Activated T-cell treated with anti-CD3 and anti-CD28 coated beads, Interleukin-2, amount 50 U/mL, for 24 hours (primary cell): ENCODE measurements at places on chromosomes 1 and 21.

- H3K27ac ChIP-seq, result peak overlapping the region; percentile 74
- DNase-seq, result no peak
- H3K4me3 ChIP-seq, result no peak overlapping the region
- no peaks in the 10 kb centered on the region for H3K36me3 ChIP-seq
Observed at GRCh38 chr21:28832013-28832714, 160.5 kb downstream of the LTN1 start.

DNA sequence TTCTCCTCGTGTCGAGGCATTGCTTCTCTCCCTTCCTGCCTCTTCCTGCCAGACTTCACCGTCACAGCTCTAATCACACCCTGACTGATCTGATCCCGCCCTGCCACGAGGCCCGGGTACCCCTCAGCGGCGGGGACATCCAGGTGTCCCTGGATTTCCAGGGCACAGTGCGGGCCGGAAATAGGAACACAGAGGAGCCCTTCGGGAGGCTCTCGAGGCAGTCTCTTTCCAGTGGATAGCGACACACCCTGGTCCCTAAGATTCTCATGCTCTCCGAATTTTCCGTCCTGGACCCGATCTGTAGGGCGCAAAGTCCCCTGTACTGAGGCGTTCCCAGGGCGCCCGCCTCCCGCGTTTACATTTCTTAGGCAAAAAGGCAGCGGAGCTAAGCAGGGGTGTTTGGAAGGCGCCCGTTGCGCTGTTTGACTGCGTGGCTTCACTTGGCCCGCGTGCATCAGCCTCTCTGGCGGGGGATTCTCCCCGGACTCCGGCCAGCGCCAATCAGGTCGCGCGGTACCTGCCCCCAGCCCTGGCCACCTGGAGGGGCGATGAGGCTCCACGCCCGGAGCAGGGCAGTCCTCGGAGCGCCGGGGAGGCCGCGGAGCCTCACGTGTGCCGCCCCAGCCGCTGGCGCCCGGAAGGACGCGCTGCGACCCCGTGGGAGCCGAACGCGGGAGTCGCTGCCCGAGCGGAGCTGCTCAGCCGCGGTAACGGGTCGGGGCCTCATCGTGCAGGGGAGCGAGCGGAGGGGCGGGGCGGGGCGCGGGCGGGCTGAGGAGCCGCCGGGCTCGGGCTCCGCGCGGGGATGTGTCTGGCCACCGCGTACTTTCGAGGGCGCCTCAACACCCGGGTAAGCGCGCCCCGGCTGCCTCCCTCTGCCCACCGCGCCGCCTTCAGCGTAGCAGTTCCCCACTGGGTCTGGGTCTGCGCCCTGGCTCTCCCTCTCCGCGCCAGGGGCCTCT is at the start of gene FAM163A:
Gene FAM163A (plus strand): TSS at position 575 of the 962 bp plus-strand sequence. CDS start 69,807 bp downstream, outside the sequence.
- no peak within 1 kb of the TSS for H3K27ac ChIP-seq
- H3K4me3 ChIP-seq, result peak within 1 kb of the TSS; percentile 41
- no peaks in the 10 kb centered on the region for H3K36me3 ChIP-seq
- H3K27me3 ChIP-seq, result peaks cover 74% of the 10 kb centered on the region
- DNase-seq, result peak; percentile 37

DNA sequence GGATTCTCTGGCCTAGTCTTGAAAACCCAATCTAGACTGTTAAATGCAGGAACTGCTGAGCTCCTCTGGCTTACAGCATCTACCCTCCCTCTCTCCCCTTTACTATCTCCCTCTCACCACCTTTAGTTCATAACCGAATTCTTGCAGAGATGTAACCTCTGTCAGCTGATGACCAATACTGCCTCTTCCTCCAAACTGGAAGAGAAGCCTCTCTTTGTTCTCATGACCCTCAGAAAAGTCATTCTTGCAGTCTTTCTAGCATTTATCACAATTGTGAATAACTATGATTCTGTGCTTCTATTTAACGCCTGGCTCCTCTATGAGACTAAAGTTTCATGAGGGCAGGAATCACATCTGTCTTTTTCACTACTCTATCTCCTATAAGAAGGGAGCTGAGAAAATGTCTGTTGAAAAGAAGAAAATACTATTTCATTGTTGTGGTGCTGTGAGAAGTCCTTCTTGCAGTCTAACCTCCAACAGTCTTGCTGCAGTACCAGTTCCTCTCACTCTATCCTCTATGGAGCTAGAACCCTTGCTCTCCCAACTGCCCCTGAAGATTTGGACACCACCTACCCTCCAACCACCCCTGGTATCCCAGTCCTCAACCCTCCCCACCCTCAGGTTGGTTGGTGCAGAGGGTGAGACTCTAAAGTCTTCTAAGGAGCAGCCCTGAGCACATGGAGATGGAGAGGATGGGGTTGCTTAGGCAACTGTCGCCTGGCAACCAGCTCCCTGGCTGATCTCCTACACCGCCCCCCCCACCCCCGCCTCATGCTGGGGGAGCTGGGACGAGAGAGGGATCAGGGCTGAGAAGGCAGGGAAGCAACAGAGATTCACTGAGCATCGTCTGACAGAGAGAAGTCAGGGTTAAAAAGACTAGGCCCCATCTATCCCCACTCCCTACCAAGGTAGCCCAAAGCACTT is 13.9 kb downstream of the MEF2D start:
- no peak for DNase-seq
- no peaks in the 10 kb centered on the region for H3K27me3 ChIP-seq
- peaks cover 29% of the 10 kb centered on the region for H3K36me3 ChIP-seq

DNA sequence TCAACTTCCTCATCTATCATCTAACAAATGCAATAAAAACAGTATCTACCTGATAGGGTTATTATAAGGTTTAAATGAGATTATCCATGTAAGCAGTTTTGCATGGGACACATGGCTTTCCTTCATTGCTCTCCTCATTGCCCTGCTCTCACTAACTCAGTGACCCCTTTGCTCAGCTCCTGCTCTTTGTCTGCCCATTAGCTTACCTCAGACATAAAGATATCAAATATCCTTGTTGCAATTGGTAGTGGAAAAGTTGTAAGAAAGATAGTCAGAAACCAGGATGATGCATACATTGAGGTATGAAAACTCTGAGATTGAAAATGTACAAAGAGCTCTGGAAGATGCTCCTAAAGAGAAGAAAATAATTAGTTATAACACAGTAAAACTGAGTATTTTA is 89.8 kb downstream of the EVI5 start:
- no peaks in the 10 kb centered on the region for H3K27me3 ChIP-seq
- H3K4me3 ChIP-seq, result no peak overlapping the region

GRCh38 chr1:198966519-198966918 is 327.7 kb downstream of the PTPRC start:
- peaks cover 39% of the 10 kb centered on the region for H3K4me1 ChIP-seq
- H3K36me3 ChIP-seq, result no peaks in the 10 kb centered on the region
- H3K27me3 ChIP-seq, result no peaks in the 10 kb centered on the region
- peak overlapping the region; percentile 44 for H3K27ac ChIP-seq
- no peak for DNase-seq

GRCh38 chr1:169105434-169106094 is 926 bp upstream of the ATP1B1 start:
- peak overlapping the region; percentile 78 for H3K4me3 ChIP-seq
- H3K27ac ChIP-seq, result no peak overlapping the region
- H3K27me3 ChIP-seq, result peaks cover 27% of the 10 kb centered on the region

DNA sequence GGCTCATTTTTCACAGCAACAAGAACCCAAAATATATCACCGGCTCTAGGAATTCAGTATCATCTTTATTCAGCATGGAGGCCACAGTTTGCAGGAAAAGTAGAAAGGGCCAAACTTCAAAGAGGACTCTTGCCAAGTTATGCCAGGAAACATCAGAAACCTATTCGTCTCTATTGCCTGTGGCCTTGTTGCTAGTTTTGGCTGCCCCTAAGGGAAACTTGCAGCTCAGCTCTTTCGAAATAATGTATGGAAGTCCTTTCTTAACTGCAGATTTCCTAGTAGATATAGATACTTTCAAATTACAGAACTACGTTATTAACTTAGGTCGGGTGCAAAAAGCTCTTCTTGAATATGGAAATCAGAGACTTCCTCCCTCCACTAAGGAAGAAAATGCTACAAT is 4.2 kb upstream of the NENF start:
- H3K27me3 ChIP-seq, result peaks cover 5% of the 10 kb centered on the region
- no peak for DNase-seq
- H3K4me3 ChIP-seq, result no peak overlapping the region
- H3K36me3 ChIP-seq, result no peaks in the 10 kb centered on the region
- no peak overlapping the region for H3K27ac ChIP-seq

DNA sequence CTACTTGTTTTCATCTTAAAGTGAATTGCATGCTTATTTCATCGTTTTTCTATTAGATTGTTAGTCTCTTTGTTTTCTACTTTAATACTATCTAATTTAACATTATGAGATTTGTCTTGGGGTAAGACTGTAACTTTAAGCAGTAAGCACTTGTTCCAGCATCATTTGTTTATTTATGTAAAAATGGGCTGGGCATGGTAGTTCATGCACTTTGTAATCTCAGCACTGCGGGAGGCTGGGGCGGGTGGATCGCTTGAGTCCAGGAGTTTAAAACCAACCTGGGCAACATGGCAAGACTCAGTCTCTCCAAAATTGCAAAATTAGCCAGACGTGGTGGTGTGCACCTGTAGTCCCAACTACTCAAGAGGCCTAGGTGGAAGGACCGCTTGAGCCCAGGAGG is 15.3 kb upstream of the PAXBP1 start:
- no peak overlapping the region for H3K4me3 ChIP-seq
- DNase-seq, result no peak
- peaks cover 7% of the 10 kb centered on the region for H3K4me1 ChIP-seq
- H3K27me3 ChIP-seq, result no peaks in the 10 kb centered on the region
- H3K36me3 ChIP-seq, result peaks cover 6% of the 10 kb centered on the region

DNA sequence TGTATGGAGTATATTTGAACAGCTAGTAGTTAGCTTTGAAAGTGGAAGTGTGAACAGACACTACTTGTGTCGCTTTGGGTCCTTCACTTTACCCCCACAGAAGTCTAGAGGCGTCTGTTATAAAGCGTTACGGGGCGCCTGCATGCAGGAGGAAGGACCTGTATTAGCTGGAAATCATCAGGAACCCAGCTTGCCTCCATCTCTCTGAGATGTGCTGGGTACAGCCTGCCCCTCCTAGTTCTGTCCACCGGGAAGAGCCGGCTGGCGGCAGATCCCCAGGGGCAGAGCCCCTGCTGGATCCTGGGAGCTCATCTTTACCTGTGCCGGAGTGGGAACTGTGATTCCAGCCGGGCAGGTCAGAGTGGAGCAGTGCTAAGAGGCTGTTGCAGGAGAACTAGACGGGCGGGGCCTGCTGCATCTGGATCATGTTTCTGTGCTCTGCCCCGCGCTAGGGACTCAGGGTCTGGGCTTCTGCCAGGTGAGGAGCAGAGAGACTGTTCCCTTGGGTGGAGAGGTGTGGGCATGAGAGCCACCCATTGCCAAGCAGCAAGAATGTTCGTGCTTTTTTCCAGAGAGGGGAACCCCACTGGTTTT is 22.3 kb upstream of the SPSB1 start:
- H3K4me3 ChIP-seq, result no peak overlapping the region
- peaks cover 11% of the 10 kb centered on the region for H3K4me1 ChIP-seq
- H3K36me3 ChIP-seq, result peaks cover 2% of the 10 kb centered on the region
- H3K27me3 ChIP-seq, result no peaks in the 10 kb centered on the region
- no peak for DNase-seq
- no peak overlapping the region for H3K27ac ChIP-seq

- H3K27me3 ChIP-seq, result no peaks in the 10 kb centered on the region
- DNase-seq, result no peak
- peaks cover 41% of the 10 kb centered on the region for H3K4me1 ChIP-seq
- no peak overlapping the region for H3K4me3 ChIP-seq
Observed at GRCh38 chr1:147641695-147642592, 28.4 kb downstream of the ACP6 start.
